ENCODE measurements at places on chromosomes 12 and 14. TPM values are rescaled to one million over a fixed set of nuclear protein-coding genes. Genes with fewer than 3 reads are reported as not detected.

SOAT2 gene
- not detected for total RNA-seq

OAS1 gene
- 44.3 TPM for total RNA-seq

GRCh38 chr14:71721791-71722190 is 210.4 kb upstream of the RGS6 start:
- no peak overlapping the region for H3K27ac ChIP-seq
- peaks cover 28% of the 10 kb centered on the region for H3K36me3 ChIP-seq
- DNase-seq, result no peak
- H3K4me1 ChIP-seq, result peaks cover 4% of the 10 kb centered on the region
- H3K27me3 ChIP-seq, result no peaks in the 10 kb centered on the region

CLECL1 gene
- total RNA-seq, result not detected

SIX6 gene
- total RNA-seq, result not detected

DAD1 gene
- total RNA-seq, result 123 TPM

- no peak overlapping the region for H3K27ac ChIP-seq
- no peaks in the 10 kb centered on the region for H3K36me3 ChIP-seq
- H3K27me3 ChIP-seq, result no peaks in the 10 kb centered on the region
- H3K4me3 ChIP-seq, result no peak overlapping the region
- H3K4me1 ChIP-seq, result no peaks in the 10 kb centered on the region
Measured at GRCh38 chr14:89283327-89284060, 133.5 kb downstream of the FOXN3 start.

ANO2 gene
- total RNA-seq, result 78.6 TPM

DYRK2 gene
- 21.9 TPM for total RNA-seq

DNA sequence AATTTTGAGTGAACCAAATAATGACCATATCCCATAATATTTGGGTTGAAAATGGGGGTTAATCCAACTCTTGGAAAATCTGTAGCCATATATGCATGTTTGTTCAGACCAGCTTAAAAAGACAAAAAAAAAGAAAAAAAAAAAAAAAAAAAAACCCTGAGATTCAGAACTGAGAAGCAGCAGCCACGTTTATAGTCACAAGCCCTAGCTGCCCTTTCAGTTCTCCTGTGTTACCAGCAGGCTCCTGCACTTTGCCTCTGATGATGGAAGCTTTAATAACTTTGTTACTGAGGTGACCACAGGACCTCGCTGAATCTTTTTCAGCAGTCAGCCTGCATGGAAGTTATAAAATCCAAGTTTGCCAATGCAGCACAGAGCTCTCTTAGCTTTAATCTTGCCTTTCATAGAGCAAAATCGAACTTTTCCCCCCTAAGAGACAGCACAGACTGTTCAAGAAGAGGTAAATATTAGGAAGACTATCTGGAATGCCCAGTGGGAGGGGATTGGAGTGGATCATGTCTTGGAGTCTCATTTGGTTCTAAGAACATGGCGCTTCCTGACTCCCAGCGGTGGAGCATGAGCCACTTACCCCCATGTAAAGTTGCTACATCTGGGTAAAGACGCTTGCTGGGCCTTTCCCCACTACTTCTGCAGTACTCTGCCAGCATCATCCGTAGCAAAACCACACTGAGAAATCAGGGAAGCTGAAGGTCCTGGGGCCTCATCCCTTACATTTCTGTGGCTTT is 20.6 kb downstream of the GNG2 start:
- no peaks in the 10 kb centered on the region for H3K27me3 ChIP-seq
- H3K36me3 ChIP-seq, result no peaks in the 10 kb centered on the region
- H3K27ac ChIP-seq, result no peak overlapping the region
- H3K4me1 ChIP-seq, result no peaks in the 10 kb centered on the region

RSRC2 gene
- total RNA-seq, result 117 TPM

DNA sequence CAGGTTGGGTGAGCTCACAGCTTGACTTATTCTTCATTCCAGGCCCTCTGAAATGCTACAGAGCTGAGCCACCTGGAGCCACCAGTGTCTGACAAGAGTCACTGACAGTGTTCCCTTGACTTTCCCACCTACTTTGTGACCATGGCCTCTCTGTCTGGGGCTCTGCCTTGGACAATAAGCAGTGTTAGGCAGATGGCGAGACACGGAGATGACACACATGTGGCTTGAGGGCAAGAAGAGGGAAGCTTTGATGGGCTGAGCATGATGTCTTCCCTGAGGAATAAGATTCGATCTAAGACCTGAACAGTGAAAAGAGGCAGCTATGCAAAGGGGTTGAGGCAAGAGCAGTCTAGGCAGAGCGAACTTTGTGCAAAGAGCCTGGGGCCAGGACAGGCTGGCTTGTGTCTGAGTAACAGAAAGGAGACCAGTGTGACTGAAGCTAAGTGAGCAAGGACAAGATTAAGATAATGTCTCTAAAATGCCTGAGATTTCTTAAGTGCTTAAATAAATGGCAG is 105.5 kb downstream of the NUAK1 start:
- H3K4me3 ChIP-seq, result no peak overlapping the region
- H3K36me3 ChIP-seq, result no peaks in the 10 kb centered on the region
- no peak overlapping the region for H3K27ac ChIP-seq

DNA sequence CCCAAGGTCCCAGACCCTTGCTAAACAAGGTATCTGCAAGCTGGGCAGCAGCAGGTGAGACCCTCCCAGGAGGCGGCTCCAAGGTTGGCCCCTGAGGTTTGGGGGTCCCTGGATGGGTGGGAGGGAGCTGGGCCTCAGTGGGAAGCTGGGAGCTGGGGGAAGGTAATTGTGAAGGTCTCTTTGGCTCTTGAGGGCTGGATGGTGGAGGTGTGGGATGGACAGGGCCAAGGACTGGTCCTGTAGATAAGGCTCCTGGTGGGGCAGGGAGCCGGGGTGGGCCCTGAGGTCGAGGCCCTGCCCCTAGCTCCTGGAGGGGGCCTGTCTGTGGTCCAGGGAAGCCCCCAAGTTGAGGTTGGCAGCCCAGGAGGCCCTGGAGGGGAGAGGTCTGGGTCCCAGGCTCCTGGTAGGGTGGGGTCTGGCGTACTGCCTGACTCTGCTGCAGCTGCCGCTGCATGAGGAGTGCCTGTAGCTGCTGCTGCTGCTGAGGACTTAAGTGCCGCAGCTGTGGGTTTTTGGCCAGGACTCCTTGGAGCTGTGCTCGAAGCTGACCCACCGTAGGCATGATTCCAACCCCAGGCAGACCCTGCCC is 13.1 kb upstream of the PRKAG1 start:
- no peak for DNase-seq
- H3K27me3 ChIP-seq, result no peaks in the 10 kb centered on the region
- H3K36me3 ChIP-seq, result peaks cover 83% of the 10 kb centered on the region
- no peak overlapping the region for H3K4me3 ChIP-seq
- H3K4me1 ChIP-seq, result no peaks in the 10 kb centered on the region

GRCh38 chr14:72387726-72388125 is 455.5 kb downstream of the RGS6 start:
- H3K27me3 ChIP-seq, result no peaks in the 10 kb centered on the region
- H3K4me3 ChIP-seq, result no peak overlapping the region
- no peak overlapping the region for H3K27ac ChIP-seq
- DNase-seq, result no peak
- H3K4me1 ChIP-seq, result no peaks in the 10 kb centered on the region

GRCh38 chr12:79522989-79523386 is 167.8 kb downstream of the PAWR start:
- DNase-seq, result no peak
- no peaks in the 10 kb centered on the region for H3K4me1 ChIP-seq
- H3K27me3 ChIP-seq, result no peaks in the 10 kb centered on the region
- H3K27ac ChIP-seq, result no peak overlapping the region
- no peaks in the 10 kb centered on the region for H3K36me3 ChIP-seq

GRCh38 chr12:65742018-65743010 is 82.0 kb upstream of the HMGA2 start:
- H3K4me1 ChIP-seq, result peaks cover 10% of the 10 kb centered on the region
- no peak for DNase-seq
- no peaks in the 10 kb centered on the region for H3K36me3 ChIP-seq

KLRC1 gene
- 3.6 TPM for total RNA-seq

DNA sequence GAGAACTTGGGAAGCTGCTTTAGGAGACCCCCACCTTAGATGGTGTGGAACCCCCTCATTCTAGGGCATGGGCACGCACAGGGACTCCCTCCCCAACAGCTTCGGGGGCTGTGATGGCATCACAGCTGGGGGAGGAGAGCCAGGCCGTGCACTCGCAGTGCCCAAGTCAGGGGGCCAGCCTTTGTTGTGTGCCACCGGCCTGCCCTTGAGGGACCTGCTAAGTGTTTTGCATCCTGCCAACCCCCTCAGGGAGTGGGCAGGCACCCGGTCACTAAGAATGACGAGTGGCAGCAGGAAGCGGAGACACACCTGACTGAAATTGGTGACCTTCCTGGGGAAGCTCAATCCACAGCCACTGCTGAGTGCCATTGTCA is 334.9 kb upstream of the SFSWAP start:
- DNase-seq, result no peak
- no peaks in the 10 kb centered on the region for H3K4me1 ChIP-seq
- no peak overlapping the region for H3K4me3 ChIP-seq
- H3K27ac ChIP-seq, result no peak overlapping the region
- H3K27me3 ChIP-seq, result no peaks in the 10 kb centered on the region
- H3K36me3 ChIP-seq, result no peaks in the 10 kb centered on the region

DNA sequence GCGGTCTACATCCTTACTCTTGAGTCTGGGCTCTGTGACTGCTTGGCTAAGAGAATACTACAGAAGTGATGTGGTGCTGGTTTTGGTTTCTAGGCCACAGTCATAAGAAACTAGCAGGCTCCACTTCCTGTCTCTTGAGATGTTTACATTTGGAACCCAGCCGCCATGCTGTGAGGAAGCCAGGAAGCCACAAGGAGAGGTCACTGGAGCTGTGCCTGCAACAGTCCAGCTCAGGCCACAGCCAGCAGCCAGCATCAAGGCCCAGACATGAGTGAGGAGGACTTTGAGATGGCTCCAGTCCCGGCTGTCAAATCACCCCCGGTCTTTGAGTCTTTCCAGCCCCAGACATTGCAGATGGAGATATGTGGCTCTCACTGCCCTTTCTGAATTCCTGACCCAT is 12.9 kb upstream of the FAM181A start:
- H3K27ac ChIP-seq, result no peak overlapping the region
- peaks cover 5% of the 10 kb centered on the region for H3K4me1 ChIP-seq
- DNase-seq, result no peak
